Hematopoietic multipotent progenitor cell treated with erythropoietin and hydrocortisone succinate and interleukin-3 and kit ligand, for 8 days (in vitro differentiated cells): ENCODE measurements at places on chromosomes 3 and 15.

- no peak for DNase-seq
These were observed 120.3 kb upstream of the SUCLG2 start for GRCh38 chr3:67774676-67775075.

DNA sequence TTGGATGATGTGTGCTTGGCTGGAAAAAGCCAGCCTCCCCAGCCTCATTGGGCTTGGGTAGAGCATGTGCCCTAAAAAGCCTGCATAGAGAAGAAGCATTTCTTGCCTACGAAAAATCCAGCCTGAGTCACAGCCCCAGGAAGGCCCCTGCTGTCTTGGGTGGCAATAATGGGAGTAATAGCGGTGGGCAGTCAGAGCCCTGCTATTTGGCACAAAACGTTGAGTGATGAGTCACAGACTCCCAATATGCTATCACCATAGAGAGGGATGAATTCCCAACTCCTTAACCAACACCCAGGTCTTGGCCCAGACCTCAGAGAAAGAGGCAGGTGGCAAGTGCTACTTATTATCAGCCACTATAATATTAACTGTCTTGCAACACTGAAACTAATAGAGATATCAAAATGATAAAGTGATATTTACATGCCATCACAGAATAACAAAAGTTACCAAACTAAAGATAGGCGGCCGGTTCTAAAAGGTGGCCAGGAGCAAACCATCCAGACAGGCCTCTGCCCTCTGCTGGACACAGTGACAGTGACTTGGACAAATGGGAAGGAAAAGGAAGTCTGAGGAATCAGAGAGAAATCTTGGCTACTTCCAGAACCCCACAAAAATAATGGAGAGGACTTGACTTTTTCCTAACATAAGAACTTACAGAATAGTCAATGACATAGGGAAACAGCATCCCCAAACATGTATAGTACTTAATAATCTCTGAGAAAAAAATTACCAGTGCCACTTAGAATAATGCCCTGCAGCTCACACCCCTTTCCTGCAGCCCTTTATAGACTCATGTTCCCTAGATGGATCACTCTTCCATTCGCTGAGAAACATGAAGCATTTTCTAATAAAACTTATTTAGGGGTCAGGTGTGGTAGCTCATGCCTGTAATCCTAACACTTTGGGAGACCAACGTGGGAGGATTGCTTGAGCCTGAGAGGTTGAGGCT lies 51.9 kb upstream of the MUC13 start:
- DNase-seq, result no peak

DNA sequence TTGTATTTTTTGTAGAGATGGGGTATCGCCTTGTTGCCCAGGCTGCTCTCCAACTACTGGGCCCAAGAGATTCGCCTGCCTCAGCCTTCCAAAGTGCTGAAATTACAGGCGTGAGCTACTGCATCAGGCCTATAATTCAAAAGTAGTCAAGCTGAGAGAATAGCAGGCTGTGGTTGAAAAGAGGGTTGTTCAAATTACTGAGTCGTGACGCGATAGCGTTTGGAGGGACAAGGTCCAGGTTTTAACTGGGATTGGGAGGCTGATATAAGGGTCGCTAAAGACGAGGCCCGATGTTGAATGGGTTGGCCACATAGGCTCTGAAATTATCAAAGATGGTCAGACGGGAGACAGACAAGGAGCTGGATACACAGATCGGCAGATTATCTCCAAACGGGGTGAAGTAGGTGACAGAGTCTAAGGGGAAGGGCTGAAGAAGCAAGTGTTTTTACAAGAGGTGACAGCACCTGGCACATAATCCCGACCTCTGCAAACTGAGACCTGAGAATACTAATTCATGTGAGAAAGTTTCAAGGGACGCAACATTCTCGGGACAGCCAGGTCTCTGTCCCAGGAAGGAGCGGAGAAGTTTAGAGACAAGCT lies 759 bp upstream of the ARID3B start:
- DNase-seq, result peak; percentile 56

- no peak for DNase-seq
These were observed 24.4 kb upstream of the TRIM59 start for GRCh38 chr3:160473978-160474377.

- no peak for DNase-seq
These were observed 1.9 kb upstream of the TRIM71 start for GRCh38 chr3:32815841-32816438.

DNA sequence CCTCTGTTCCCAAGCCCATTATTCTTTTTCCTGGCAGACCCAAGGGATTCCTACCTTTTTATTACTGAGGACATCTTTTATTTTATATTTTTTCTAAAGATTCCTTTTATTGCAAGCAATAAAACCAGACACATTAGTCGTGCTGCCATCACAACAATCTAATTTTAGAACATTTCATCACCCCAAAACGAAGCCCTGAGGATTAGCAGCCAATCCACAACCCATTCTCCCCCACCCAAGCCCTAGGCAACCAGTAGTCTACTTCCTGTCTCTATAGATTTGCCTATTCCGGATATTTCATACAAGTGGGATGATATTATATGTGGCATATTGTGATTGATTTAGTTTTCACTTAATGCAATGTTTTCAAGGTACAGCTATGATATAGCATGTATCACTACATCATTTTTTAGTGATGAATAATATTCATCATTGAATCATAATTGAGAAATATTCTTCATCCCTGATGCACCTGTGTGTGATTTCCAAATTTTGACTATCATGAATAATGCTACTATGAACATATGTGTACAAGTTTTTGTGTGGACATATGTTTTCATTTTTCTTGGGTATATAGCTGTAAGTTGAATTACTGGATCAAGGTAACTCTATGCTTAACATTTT lies 65.7 kb downstream of the IL1RAP start:
- DNase-seq, result no peak

GRCh38 chr15:63452552-63453136 lies 51.7 kb upstream of the USP3 start:
- no peak for DNase-seq
